ENCODE measurements at places on chromosomes 12 and 14. TPM values are rescaled to one million over a fixed set of nuclear protein-coding genes. Genes with fewer than 3 reads are reported as not detected.

- DNase-seq = no peak
Observed at GRCh38 chr12:90292183-90292582, 583.5 kb upstream of the ATP2B1 start.

GRCh38 chr14:84527706-84528105 is 1002.2 kb upstream of the FLRT2 start:
- DNase-seq = no peak

DNA sequence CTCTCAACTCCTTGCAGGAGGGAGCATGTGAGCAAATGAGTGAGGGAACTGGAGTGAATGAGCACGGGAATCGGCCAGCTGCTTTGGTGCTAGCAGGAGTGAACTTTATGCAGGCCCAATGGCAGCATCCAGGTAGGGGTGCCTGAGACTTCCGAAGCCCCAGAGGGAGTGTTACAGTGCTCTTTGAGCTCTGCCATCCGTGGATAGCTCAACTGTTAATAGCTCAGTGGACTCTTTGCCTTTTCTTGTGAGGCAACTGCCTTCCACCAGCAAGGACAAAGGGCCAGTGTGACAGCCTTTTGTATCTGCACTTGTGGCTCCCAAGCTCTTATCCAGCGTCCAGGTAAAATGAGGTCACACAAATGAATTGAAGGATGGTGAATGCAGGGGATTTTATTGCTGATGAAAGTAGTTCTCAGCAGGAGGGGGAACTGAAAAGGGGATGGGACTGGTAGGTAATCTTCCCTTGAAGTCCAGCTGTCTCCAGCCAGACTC is 12.9 kb downstream of the CREBL2 start:
- no peak for DNase-seq

The SIX6 gene
- not detected for total RNA-seq
